Tibial nerve (tissue), 4 donors: ENCODE measurements at places on chromosomes 12 and 14. TPM values are rescaled to one million over a fixed set of nuclear protein-coding genes. Genes with fewer than 3 reads are reported as not detected.

DNA sequence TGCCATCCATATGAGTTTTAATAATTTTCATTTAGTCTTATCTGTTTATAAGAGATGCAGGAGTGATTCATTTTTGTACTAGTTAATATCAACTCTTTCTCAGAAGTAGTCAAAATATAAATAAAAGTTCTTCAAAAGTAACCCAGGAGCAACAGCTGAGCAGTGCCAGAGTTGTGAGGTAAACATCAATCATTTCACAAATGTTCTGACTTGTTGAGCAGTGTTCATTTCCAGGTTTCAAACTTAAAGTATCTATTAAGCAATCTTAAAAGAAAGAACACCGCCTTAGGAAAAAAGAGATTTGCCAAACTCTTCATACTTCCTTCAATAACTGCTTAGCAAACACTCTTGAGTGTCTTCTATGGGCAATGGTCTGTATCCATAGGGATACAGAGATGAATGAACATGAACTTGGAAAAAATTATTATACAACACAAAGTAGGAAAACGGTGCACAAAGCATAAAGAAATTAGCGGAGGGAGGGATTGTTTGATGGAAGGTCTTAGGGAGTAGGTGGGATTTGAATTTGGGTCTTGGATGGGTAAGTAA, 41.9 kb upstream of the POC1B start:
- DNase-seq = no peak

- no peak for DNase-seq
Observed at GRCh38 chr12:67759829-67760228, 111.3 kb downstream of the DYRK2 start.

GRCh38 chr14:87149583-87150354, 843.2 kb downstream of the GALC start:
- DNase-seq = no peak

The MYF6 gene
- not detected for total RNA-seq

- DNase-seq = no peak
Observed at GRCh38 chr12:26205941-26206340, 10.6 kb downstream of the SSPN start.

The ITGB7 gene
- total RNA-seq = 7.1 TPM

The BEGAIN gene
- 9.8 TPM for total RNA-seq

The SLC17A8 gene
- not detected for total RNA-seq

DNA sequence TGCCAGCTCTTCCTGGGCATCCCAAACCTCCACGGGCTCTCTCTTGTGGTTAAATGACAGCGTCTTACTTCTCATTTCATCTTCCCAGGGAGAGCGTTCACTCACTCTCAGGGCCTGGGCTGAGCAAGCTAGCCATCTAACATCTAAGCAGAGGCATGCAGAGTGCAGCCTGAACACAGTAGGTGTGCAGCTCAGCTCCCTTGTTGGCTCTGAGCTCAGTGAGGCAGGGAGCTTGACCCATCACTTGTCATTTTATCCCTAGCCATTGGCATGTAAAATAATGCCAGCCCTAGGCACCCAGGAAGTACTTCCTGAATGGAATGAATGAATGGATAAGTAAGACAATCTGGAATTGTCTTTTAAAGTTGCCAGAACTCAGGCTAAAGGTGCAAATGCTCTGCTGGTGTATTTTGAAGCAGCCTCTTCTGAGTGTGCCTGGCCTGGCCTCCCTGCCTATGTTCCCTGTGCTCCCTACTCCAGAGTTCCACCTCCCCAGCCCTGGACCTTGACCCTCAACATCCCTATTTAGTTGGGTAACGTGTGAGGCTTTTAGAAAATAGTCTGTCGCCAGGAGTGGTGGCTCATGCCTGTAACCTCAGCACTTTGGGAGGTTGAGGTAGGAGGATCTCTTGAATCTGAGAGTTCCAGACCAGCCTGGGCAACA, 9.5 kb upstream of the MEG3 start:
- no peak for DNase-seq

The WNT1 gene
- not detected for total RNA-seq

DNA sequence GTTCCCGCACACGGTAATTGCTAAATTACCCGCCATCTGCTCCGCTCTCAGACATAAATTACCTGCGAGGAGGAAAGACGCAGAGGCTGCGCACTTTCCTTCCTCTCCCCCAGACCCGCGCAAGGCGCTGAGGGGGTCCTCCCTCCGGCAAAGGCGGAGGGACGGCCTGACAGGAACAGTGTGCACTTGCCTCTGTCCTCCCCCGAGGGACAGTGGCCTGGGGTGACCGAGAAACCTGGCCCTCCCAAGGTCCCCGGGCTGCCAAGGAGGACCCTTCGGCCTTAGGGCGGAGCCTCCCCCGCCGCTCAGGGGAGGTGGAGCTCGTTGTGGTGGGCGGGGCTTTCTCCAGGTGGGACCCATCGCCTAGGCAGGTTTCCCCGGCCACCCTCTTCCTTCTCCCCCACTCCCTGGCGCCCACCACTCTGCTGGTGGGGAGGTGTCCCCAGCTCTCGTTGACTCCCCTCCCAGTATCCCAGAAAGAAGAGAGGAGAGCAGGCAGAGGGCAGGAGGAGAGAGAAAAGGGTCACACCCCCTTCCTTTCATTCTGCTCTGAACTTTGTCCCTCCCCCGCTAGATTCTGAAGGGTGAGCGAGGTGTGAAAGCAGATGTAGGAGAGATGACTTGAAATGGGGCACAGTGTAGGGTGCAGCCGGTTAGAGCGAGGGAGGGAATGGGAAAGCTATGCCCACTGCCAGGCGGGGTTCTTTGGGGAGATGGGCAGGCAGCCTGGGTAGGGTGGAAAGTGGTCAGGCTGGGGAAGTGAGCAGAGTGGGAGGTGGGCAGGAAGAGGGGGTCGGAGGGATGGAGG, 11.4 kb upstream of the CALCOCO1 start:
- no peak for DNase-seq

The NFATC4 gene
- 58.6 TPM for total RNA-seq

The OTX2 gene
- total RNA-seq = not detected

GRCh38 chr14:104216457-104216856, 78.1 kb downstream of the KIF26A start:
- no peak for DNase-seq

The MAX gene
- total RNA-seq = 49.4 TPM

The SAMD15 gene
- 1.5 TPM for total RNA-seq

The GOLGA3 gene
- total RNA-seq = 101 TPM

The SCN8A gene
- 0.60 TPM for total RNA-seq

DNA sequence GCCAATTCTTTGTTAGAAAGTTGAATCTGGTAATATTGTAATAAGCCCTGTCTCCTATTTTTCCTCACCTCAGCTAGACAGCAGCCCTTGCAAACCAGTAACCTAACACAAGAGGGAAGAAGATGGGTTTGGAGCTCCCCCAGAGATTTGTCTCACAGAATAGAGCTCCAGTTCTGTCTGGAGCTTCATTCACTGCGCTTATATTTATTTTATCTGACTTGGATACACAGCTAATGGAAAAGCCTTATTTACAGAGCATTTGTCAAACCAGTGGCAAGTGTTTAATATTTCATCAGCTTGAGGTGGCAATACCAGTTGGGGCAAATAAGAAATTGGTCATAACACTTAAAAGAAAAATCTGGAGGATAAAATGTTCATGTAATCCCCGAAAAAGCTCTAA, 1094.0 kb downstream of the FSCB start:
- no peak for DNase-seq

The REM2 gene
- not detected for total RNA-seq

DNA sequence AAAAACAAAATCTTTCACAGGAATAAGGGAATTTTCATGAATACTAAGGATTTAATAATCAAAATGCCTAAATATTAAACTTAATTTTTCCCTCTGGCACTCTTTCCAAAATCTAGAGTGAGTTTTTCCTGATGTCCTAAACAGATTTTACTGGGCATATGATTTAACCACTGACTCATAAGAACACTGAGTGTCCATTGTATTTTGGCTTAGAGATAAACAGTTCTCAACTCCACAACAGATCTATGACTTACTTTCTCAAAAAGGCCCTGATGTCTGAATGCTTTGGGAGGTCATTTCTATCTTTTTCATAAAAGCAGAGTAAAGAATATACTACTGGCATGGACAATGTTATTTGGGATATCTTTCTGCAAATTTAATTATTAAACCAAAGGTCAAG, 15.0 kb downstream of the TMBIM4 start:
- DNase-seq = no peak

GRCh38 chr12:62350554-62350953, 90.3 kb downstream of the USP15 start:
- DNase-seq = no peak

The NKX2-1 gene
- total RNA-seq = not detected

- DNase-seq = no peak
Observed at GRCh38 chr12:110782094-110782493, 39.4 kb upstream of the PPP1CC start.

The IRAK3 gene
- total RNA-seq = 35.8 TPM

DNA sequence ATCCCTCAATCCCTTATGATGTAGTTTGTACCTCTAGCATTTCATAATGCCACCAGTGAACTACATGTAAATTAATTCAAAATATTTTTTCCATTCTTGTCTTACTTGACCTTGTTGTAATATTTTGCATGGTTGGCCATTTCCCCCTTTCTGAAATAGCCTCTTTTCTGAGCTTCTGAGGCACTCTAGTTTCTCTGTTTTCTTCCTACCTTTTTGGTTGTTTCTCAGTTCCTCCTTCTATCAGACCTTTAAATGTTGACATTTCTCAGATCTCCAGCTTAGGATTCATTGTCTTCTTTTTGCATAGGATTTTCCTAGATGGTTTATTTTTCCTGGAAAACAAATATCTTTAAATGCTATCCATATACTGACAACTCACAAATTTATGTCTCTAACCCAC, 9.8 kb upstream of the RMST start:
- DNase-seq = no peak

GRCh38 chr12:76555231-76555767, 4.3 kb downstream of the OSBPL8 start:
- no peak for DNase-seq

GRCh38 chr14:104517426-104517825, 62.1 kb upstream of the C14orf180 start:
- no peak for DNase-seq

DNA sequence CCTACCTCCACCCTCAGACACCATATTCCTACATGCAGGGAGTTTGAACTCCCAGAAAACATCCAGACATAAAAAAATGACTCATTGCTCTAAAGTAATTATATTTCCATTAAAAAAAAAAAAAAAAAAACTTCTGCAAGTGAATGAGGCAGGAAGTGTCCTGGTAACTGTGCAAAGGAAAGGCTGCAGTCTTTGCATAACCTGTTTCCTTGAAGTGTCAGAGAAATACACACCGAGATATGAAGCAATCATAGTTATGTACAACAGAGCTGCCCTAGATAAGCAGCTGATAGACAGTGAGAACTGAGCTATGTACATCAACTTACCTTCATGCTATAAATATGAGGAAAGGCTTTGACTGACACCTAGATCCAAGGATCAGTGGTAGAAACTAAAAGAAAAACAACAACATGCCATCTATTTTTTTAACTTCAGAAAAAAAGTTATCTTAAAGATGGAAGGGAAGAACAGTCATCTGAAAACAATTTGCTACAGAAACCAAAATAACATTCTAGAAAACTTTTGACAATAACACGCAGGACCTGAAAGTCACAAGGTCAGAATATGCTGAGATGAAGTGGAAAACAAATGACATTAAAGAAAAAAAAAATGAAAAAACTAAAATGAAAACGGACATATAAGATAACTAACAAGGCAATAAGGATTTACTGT, 263.2 kb downstream of the SEC23A start:
- DNase-seq = no peak

The GRIN2B gene
- total RNA-seq = 2.1 TPM

- no peak for DNase-seq
Observed at GRCh38 chr12:28746734-28747325, 402.2 kb upstream of the FAR2 start.

GRCh38 chr14:89773644-89774316, 180.8 kb downstream of the EFCAB11 start:
- no peak for DNase-seq

DNA sequence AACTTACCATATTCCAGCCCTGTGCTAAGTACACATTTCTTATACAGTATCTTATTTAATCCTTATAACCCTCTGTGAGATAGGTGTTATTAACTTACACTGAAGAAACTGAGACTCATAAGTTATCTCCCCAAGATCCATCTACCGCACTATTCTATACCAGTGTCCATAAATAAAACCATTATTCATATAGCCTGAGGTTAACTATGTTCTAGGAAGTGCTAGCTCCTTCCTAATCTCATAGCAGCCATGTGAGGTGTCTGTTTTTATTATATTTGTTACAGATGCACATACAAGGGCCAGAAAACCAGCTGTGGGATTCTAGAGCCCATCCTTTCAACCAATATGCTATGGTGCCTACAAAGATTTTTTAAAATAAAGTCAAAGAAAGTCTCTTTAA, 100.3 kb upstream of the RAP1B start:
- no peak for DNase-seq

DNA sequence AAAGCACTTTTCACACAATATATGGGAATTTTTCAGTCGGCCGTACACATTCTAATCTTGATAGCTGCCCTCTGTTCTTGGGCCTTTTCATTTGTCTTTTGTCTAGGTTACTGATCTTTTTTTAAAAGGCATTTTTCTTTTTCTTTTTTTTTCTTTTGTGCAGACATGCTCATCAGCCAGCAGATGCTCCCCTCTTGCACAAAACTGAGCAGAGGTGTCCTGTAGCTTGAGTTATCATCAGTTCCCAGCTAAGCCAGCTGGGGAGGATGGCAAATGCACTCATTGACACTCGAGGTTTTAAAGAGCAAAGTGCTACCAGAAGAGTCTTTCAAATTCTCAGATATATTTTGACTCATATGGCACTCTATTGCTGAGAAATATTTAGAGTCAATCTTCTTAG, 913.9 kb upstream of the SEL1L start:
- DNase-seq = no peak

The VPS29 gene
- total RNA-seq = 66.6 TPM

The MGST1 gene
- total RNA-seq = 102 TPM

The CCDC184 gene
- 4.3 TPM for total RNA-seq

- DNase-seq = no peak
Observed at GRCh38 chr14:75277815-75278421, 710 bp upstream of the FOS start.

GRCh38 chr12:8697120-8697475, 693 bp upstream of the RIMKLB start:
- DNase-seq = no peak

- no peak for DNase-seq
Observed at GRCh38 chr12:98828802-98829600, 183.9 kb downstream of the APAF1 start.

DNA sequence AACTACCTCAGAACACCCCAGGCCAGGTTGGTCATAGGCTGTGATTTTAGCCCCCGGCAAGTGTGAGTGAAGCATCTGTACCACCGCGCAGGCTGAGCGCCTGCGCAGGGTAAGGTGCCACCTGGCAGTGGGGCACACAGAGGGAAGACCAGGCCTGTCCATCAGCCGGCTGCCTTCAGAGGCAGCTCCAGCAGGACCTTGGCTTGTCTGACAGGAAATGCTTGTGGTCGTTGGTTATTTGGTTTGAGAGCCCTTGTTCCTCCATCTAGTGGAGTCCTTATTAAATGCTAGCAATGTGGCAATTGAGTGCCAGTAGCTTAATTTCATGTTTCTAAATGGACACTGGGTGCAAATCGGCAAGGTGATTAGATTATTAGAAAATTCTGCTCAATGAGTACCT, 27.5 kb downstream of the SLC25A29 start:
- no peak for DNase-seq

GRCh38 chr12:23098517-23098916, 473.5 kb downstream of the ETNK1 start:
- no peak for DNase-seq

The OR4E2 gene
- total RNA-seq = not detected

GRCh38 chr14:105292826-105293711, 7.7 kb downstream of the BRF1 start:
- DNase-seq = no peak

The RAD9B gene
- 0.63 TPM for total RNA-seq
